SK-MEL-5 (cell line): ENCODE measurements at places on chromosomes 7 and 10. TPM values are rescaled to one million over a fixed set of nuclear protein-coding genes. Genes with fewer than 3 reads are reported as not detected.

- DNase-seq, result no peak
These were observed 579.4 kb downstream of the SDK1 start for GRCh38 chr7:3880228-3880987.

TRIM50 gene
- total RNA-seq, result not detected in 2 replicates

METTL27 gene
- total RNA-seq, result 1.8 and 2.8 TPM in 2 replicates

GRCh38 chr10:29687421-29688164 lies 52.8 kb upstream of the SVIL start:
- DNase-seq, result no peak

DNA sequence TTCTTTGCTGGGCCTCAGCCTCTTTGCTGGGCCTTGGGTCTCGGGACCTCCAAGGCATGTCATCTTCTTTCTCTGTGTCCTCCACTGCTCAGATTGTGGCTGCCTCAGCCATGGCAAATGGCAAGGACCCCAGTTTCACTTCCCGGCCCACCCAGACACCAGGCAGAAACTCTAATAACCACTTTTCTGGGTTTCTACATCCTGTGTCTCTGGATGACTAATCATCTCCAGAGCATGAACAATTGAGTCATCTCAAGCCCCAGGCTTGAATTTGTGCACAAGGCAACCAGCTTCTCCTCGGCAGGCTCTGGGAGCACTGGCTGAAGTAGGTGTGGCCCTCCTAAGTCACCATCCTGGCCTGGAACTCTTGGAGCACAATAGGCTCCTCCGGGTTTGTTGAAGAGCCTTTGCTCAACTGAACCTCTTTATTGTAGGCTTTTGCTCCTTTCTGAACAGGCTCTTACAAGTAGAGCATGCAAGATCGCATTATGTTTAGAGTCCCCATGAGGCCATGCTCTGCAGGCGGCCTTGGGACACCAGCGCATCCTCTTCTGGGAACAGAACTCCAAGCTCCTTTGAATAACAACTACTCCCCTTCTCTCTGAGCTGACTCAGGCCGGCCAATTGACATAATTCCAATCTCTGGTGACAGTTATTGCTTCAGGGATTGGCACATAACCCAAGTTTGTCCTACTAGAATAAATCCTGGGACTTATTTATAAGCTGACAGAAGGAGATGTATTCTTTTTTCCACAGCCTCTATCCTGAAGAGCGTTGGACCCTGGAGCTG lies 218.1 kb downstream of the WDR11 start:
- peak; percentile 25 for DNase-seq

GRCh38 chr7:91435381-91436059 lies 171.3 kb downstream of the FZD1 start:
- DNase-seq, result no peak

DKK1 gene
- total RNA-seq, result 0.83 and 0.90 TPM in 2 replicates

ACSL5 gene
- 0.11 and 0.26 TPM in 2 replicates for total RNA-seq

DNA sequence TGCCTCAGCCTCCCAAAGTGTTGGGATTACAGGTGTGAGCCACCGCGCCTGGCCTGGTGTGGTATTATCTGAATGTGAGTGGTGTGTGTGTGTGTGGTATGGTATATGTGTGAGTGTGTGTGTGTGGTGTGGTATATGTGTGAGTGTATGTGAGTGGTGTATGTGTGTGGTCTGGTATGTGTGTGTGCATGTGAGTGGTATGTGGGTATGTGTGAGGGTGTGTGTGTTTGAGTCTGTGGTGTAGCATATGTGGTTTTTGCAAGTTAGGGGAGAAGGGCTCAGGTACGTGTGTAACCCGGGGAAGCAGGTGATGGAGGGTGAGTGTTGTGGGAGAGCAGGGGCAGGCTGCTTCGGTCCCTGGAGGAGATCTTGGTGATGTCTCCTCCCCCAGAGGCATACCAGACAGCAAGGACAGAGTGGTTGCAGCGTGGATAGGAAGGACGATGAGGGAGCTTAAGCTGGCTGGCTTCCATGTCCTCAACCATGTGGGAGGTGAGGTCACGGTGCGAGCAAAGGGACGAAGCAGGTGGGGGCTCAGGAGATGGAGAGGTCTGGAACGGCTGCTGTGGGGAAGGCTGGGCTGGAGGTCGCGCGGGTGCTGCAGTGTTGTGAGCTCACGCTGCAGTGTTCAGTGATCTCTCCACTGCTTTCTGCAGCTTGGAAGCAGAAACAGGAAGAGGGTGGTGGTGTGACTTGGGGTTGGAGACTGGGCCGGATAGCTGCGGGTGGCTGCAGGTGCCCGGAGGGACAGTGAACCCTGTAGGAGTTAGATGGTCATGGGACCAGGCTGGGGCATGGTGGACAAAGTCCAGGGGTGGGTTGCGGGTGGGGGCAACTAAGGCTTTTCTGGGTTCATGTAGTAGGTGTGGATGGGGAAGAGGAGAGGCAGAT lies 5.0 kb downstream of the ZYX start:
- no peak for DNase-seq

GRCh38 chr10:75294866-75295701 lies 59.3 kb upstream of the COMTD1 start:
- peak; percentile 65 for DNase-seq

GRCh38 chr7:121574109-121574508 lies 178.0 kb upstream of the FAM3C start:
- no peak for DNase-seq

GRCh38 chr7:99199226-99199625 lies 8.7 kb downstream of the KPNA7 start:
- no peak for DNase-seq

DNA sequence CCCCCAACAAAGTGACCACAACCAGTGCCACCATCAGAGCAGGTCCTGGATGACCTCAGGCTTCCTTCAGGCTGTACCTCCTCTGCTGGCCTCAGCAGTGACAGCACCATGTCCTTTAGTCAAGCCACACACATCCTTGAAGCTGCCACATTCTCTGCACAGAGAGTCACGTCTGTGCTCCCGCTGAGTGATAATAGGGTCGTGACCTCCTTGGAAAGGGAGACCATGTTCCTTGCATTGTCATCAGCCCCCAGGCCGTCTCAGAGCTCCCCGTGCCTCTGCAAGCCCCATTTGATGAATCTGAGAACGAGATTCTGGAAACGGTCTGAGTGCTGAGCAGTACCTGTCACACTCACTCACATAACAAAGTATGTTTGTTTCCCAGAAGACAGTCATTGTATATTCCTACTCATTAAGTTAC lies 106.5 kb upstream of the PRR15 start:
- no peak for DNase-seq

DNA sequence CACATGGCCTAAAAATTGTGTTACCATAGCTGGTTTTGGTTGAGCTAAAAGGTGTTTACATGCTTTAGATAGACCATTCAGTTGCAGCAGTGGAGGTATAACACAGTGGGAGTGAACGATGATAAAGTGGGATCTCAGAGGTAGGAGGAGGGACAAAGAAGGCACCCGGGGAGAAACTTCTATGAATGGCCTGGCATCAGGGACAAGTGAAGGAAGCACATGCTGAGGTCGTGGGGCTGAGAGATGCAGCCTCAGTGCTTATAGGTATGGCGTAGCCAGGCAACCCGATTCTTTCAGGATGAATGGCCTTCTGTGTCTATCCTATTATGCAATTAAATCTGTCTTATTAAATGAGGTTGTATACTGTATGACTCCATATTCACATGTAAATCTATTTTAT lies 3.9 kb upstream of the CDK6 start:
- no peak for DNase-seq

DNA sequence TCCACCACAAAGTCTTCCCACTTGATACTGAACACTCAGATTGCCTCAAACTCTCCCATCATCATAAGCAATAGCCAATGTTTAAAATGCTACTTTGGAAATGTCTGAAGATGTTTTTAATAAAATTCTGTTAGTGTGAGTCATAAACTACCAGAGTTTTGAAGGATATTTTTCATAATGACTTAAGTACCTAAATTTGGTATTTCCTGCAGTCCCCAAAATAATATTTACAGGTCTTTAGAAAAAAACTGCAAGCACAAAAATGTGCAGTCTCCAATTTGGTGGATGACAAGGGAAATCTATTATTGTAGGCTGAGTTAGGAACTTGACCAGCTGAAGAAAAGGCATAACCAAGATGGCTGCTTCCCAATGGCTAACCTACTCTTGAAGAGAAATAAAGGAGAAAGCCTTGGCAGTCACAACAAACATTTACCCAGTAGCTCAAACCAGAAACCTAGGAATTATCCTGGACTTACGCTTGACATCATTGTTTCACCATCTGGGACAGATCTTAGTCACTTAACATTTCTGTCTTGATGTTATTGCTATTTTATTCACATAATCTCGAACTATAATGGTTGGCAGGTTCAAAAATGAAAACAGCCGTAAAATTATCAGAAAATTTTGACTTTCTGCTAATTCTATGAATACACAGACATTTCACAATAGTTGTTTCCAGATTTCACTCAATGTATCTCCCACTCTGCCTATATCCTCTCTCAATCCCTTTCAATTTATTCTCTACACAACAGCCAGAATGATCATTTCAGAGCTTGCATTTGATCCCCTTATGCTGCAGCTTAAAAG lies 111.2 kb upstream of the STEAP1B start:
- no peak for DNase-seq

- no peak for DNase-seq
These were observed 31.3 kb upstream of the KIAA1217 start for GRCh38 chr10:24177636-24178035.

DENND10 gene
- 52.5 and 55.6 TPM in 2 replicates for total RNA-seq

DNA sequence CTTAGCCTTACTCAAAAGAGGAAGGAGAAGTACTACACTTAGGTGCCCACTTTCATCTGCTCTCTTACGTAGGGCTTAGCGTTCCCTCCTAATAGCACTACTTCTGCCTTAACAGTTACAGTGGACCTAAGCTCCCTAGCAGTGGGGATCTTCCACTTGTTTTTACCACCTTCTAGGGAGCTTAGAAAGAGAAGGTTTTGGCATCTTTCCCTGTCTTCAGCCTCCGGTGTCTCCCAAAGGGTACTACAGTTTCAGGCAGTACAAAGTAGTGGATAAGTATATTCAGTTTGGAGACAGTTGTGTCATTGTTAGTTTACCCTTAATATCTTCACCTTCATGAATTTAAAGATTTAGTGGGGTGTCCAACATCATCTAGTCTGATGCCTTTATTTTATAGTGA lies 14.6 kb downstream of the CHRM2 start:
- no peak for DNase-seq

SPDYE1 gene
- total RNA-seq, result not detected in 2 replicates

DNA sequence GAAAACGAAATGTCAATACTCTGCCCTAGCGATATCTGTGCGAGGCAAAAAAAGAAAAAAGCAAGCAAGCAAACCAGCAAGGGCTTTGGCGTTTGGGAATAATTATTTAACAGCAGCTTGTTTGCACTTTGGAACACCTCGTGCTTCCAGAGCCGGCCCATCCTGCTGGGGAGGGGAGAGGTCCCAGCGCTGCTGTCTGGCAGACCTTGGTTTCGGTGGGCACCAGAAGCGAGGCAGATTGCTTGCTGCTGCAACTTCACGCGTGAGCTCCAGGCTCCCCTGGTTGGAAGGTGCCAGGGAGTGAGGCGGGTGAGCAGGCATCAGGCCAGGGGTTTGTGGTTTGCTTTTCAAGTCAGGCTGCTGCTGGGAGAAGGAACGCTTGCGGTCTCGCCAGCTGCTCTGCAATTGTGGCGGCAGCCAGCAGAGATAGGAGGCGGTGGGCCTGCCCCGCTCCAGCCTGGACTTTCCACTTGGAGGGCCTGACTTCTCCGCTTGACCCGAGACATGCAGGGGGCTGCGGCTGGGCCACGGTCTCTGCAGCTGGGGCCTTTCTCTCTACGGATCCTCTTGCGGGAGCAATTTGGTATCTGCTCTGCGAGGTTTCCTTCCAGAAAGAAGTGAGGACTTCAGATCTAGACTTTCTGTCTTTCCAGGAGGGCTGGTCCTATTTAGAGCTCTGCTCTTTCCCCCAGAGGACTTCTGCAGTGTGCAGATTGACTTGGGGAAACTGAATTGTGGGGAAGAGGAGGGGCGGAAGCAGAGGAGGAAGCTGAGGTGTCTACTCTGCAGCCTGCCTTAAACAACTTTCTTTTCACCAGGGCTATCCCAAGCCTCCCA lies 131.4 kb downstream of the PRPF18 start:
- no peak for DNase-seq

PNLIPRP2 gene
- 0.34 and 0.37 TPM in 2 replicates for total RNA-seq

PRSS37 gene
- 0.13 TPM in 1 of 2 replicates, not detected in the other for total RNA-seq

DNA sequence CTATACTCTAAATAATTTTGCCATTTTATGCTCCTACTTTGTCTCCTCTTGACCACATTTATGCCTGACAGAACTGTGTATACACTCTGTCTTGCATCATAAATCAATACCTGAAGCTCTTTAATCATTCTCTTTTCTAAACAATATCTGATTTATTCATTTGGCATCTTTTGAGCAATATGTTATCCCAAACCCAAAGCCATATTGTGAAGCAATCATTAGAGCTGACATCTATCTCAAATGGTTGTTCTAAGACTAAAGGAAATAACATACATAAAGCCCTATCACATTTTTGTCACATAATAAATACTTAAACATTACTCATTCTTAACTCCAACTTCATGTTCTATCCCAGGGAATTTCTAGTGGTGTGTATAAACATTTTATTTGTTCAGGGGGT lies 717.6 kb downstream of the SORCS1 start:
- DNase-seq, result no peak

DNA sequence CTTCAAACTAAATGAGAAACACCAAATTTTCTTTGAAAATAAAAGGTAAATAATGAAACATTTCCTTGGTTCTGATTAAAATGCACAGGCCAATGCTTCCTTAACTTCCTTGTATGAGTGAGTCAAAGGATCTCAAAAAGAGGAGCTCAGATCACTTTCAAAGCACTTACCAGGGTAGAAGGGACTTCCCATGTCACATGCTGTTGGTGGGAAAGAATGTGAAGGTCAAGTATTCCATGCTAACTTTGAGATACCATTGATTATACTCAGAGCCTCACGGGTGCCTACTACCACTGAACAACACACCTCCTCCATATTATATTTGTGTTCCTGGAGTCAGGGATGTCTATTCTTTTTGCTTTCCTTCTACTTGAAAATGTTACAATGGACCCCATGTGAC lies 233.5 kb upstream of the KIAA1217 start:
- no peak for DNase-seq

DNA sequence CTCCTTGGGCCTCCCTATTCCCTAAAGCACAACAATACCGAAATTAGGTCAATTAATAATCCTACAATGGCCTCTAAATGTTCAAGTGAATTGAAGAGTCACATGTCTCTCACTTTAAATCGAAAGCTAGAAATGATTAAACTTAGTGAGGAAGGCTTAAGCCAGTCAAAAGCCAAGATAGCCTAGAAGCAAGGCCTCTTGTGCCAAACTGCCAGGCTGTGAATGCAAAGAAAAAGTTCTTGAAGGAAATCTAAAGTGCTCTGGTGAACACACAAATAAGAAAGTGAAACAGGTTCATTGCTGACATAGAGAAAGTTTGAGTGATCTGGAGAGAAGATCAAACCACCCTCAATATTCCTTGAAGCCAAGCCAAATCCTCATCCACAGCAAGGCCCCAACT lies 57.2 kb downstream of the SLC29A4 start:
- no peak for DNase-seq

GRCh38 chr7:518630-519483 lies 789 bp downstream of the PDGFA start:
- peak; percentile 62 for DNase-seq

DNA sequence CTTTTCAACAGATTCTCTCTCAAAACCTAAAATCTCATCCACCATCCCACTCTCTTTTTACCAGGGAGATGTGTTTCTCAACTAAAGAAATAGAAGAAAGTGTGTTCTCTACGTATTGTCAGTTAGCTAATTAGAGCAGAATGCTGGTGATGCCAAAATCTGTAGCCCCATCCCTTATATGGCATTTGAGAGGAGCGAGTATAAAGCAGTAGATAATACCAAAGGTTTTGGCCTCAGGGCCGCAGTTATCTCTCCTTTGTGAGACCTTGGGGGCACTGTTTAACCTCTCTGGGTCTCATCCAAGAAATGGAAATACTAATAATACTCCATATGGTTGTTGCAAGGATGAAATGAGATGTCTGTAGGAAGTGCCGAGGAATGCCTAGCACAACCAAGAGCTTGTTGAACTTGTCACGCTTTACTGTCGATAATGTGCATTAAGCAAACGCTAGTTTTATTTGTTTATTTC lies 456 bp upstream of the DLD start:
- DNase-seq, result no peak
